Kidney (tissue), 22 donors: ENCODE measurements at places on chromosomes 6 and 20. TPM values are rescaled to one million over a fixed set of nuclear protein-coding genes. Genes with fewer than 3 reads are reported as not detected.

Gene PNLDC1
- polyA plus RNA-seq, result 0.34 TPM

Gene CST2
- not detected for polyA plus RNA-seq

Gene FAM162B
- polyA plus RNA-seq, result 5.8 TPM

Gene KCNK5
- polyA plus RNA-seq, result 48.4 TPM

Gene ERMARD
- polyA plus RNA-seq, result 22.3 TPM

Gene KIF25
- not detected for polyA plus RNA-seq

Gene EYA4
- polyA plus RNA-seq, result 0.99 TPM

Gene SSTR4
- not detected for polyA plus RNA-seq

Gene C6orf163
- 1.3 TPM for polyA plus RNA-seq

Gene CALHM5
- polyA plus RNA-seq, result 2.1 TPM

Gene DDO
- polyA plus RNA-seq, result 13.4 TPM

Gene C6orf52
- polyA plus RNA-seq, result 3.8 TPM

Gene SLC16A10
- polyA plus RNA-seq, result 5.9 TPM

Gene TRIM31
- 0.26 TPM for polyA plus RNA-seq

Gene PDE10A
- polyA plus RNA-seq, result 4.8 TPM

Gene B3GAT2
- not detected for polyA plus RNA-seq

Gene HLA-C
- polyA plus RNA-seq, result 433 TPM

Gene LRRC73
- 4.6 TPM for polyA plus RNA-seq

Gene FAM209B
- polyA plus RNA-seq, result not detected

Gene MTFR2
- polyA plus RNA-seq, result 0.65 TPM
